ENCODE measurements at places on chromosomes 13 and 19.

DNA sequence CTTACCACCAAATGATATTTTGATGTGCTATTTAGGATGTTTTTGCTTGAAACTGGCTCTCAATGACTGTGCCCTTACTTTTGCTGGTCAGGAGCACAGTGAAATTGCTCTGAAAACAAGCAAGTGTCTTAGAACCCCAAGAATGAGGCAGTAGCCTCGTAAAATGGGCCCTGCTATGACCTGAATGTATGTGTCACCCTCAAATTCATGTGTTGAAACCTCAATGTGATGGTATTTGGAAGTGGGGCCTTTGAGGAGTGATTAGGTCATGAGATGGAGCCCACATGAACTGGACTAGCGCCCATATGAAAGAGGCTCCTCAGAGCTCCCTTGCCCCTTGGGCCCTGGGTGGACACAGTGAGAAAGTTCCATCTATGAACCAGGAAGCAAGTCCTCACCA is 155.2 kb downstream of the ZIC5 start:
- DNase-seq: no peak

DNA sequence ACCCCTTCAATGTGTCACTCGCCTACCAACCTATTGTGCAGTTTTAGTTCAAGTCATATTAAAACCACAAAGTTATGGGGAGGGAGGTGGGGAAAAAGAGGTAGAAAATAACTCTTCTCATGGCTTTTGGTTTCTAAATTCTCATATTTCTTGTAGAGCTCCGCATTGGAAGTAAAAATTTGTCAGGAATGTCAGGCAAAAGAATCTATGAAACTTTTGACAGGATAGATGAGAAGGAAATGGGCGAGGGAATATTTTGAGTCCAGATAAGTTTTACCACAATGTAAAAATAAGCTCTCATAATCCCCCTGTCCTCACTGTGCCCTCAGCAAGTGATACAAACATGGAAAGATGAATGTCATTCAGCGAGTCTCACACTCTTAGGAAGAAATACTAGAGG is 270.4 kb downstream of the DLEU7 start:
- DNase-seq: no peak

DNA sequence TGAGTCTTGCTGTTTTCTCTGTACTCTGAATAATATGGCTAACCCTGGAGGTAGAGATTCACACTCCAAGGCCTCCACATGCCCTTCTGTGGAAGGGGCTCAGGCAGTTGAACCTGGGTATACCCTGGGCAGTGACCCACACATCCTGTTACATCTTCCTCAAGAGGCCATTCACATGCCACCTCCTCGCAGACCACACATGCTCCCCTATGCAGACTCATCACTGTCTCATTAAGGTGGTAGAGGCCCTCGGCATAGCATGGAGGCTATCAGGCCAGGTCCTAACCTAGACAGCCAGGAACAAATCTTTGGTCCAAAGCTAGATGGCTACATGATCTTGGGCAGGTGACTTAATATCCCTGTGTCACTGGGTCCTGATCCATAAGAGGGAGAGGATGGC is 363.9 kb upstream of the ZNF507 start:
- no peak for DNase-seq

DNA sequence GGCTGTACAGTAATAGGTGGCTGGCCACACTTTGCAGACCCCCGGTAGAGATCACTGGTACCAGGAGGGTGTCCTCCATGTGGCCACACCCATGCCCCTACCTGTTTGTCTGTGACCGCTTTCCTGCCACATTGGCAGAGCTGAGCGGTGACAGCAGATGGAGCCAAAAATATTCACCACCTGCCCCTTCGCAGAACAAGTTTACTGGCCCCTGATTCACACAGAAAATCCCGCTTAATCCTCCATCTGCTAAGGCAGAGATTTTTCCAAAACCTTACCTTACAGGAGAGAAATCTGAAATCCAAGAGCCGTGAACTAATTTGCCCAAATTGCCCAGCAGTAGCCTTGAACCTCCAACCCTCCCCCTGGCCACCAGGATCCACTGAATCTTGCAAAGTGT is 52.1 kb downstream of the MYO9B start:
- DNase-seq: no peak

- no peak for DNase-seq
These were observed 1362.2 kb downstream of the OLFM4 start for GRCh38 chr13:54390841-54391240.

DNA sequence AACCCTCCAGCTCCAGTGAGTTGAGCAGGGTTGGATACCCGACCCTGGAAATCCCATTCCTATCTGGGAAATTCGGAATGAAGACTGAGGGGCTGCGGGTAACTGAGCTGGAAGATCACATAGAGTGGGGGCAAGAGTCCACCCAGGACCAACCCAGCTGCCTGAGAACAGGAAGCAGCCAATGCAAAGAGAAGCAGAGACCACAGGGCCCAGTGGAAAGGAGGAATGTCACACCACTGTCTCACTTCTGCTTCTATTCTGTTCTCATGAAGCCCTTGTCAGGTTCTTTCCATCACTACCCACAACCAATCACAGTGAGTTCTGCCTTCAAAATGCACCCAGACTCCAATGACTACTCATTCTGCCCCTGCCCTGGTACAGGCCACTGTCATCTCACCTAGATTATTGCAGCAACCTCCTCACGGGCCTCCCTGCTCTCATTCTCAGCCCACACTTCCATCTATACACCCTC is 15.3 kb downstream of the DYRK1B start:
- DNase-seq: no peak

Data from adipocyte (in vitro differentiated cells).